ENCODE measurements at places on chromosomes 6 and 20. TPM values are rescaled to one million over a fixed set of nuclear protein-coding genes. Genes with fewer than 3 reads are reported as not detected.

USP49 gene
- 7.7 TPM for total RNA-seq

COL20A1 gene
- total RNA-seq, result not detected

HLA-DQA1 gene
- 628 TPM for total RNA-seq

RCAN2 gene
- not detected for total RNA-seq

- H3K27me3 ChIP-seq, result no peaks in the 10 kb centered on the region
- DNase-seq, result no peak
- peaks cover 63% of the 10 kb centered on the region for H3K36me3 ChIP-seq
- H3K27ac ChIP-seq, result peak overlapping the region; percentile 79
These were observed 22.6 kb downstream of the MTHFD1L start for GRCh38 chr6:150887978-150888563.

DNA sequence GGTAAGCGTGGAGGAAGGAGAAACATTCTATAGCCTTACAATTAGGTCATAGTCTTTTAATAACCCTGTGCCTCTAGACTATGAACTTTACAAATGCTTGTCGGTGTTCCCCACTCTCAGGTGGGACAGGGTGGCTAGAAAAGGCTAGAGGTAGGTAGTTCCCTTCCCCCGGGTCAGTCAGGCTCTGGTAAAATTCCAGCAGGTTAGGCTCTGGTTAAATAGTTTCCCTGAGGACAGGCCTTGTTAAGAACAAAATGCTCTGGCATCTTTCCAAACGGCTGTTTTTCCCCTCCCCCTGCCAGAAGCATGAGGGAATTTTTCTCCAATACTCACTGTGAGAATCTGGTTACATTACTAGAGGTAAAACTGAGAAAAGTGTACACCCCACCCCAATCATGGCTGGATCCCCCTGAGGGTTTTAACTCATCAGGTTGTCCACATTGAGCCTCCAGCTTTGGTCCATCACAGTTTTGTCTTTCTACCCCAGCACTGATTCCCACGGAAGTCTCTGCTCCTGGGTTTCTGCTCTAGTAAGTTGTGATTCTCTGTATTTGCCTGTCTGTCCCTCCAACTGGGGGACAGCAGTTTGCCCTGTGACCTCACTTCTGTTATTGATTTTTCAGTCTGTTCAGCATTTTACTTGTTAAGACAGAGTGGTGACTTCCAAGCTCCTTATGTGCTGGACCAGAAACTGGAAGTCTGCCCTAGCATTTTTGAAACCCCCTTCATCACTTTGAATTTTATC lies 84.7 kb upstream of the ADGRF1 start:
- no peak for DNase-seq
- no peaks in the 10 kb centered on the region for H3K4me1 ChIP-seq
- H3K27ac ChIP-seq, result no peak overlapping the region
- H3K36me3 ChIP-seq, result no peaks in the 10 kb centered on the region

GRCh38 chr20:36311141-36311853 lies 5.2 kb downstream of the DLGAP4 start:
- peaks cover 39% of the 10 kb centered on the region for H3K27me3 ChIP-seq
- H3K36me3 ChIP-seq, result no peaks in the 10 kb centered on the region
- no peak overlapping the region for H3K4me3 ChIP-seq
- peaks cover 6% of the 10 kb centered on the region for H3K4me1 ChIP-seq

DNA sequence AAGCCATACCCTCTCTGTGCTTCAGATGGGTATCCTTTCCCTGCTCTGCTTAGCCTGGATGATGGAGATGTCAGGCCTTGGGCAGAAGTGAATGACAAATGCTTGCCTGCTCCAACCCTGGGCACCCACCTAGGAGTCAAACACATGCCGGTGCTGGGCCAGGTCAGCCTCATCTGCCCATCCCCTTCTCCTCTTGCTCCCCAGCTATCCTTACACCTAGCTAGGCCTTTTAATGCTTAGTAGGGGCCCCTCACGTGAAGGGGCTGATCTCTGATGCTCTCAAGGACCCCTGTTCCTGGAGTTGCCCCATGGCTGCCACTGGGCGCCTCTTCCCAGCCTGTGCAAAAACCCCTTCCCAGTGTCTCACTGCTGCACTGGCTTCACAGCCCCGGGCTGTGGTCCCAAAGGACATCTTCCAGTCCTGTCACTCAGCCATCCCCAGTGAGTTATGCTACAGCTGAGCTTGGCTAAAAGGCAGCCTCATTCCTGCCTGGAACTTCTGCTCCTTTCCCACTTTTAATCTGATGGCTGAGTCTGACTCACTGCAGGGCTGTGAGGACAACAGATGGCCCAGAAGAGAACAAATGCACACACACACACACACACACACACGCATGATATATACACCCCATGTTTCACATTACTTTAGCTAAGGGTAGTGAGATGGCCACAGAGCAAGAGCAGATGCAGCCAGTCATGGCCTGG lies 12.8 kb upstream of the SDCBP2 start:
- H3K27ac ChIP-seq, result no peak overlapping the region
- no peaks in the 10 kb centered on the region for H3K27me3 ChIP-seq
- peaks cover 10% of the 10 kb centered on the region for H3K4me1 ChIP-seq
- DNase-seq, result no peak
- H3K36me3 ChIP-seq, result no peaks in the 10 kb centered on the region

- H3K4me1 ChIP-seq, result no peaks in the 10 kb centered on the region
- H3K27me3 ChIP-seq, result peaks cover 14% of the 10 kb centered on the region
- no peak overlapping the region for H3K27ac ChIP-seq
- H3K36me3 ChIP-seq, result no peaks in the 10 kb centered on the region
- no peak overlapping the region for H3K4me3 ChIP-seq
These were observed 37.0 kb upstream of the MAS1 start for GRCh38 chr6:159853754-159854153.

GRCh38 chr6:146902846-146903245 lies 301.4 kb upstream of the STXBP5 start:
- no peaks in the 10 kb centered on the region for H3K27me3 ChIP-seq
- H3K4me1 ChIP-seq, result no peaks in the 10 kb centered on the region
- no peak overlapping the region for H3K4me3 ChIP-seq
- H3K27ac ChIP-seq, result no peak overlapping the region
- H3K36me3 ChIP-seq, result no peaks in the 10 kb centered on the region

DNA sequence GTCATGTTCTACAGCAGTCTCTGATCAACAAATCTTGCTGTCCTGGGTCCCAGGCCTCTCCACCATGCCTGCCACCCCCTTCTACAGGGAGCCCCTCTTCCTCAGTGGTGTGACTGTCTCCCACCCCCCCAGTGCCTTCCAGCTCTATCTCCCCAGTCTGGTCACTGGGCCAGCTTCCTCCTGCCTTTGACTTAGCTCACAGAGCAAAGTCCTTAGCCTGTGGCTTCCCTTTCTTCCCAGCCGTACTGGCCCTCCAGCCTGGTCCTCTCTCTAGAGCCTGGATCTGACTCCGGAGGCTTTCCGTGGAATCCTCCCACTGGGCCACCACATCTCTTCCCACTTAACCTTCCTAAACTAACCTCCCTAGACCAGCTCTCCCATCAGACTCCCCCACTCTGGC lies 17.0 kb downstream of the MAPK13 start:
- H3K4me1 ChIP-seq, result peaks cover 7% of the 10 kb centered on the region
- no peak overlapping the region for H3K4me3 ChIP-seq
- DNase-seq, result no peak

GRCh38 chr6:142002825-142003405 lies 129.8 kb upstream of the GJE1 start:
- no peaks in the 10 kb centered on the region for H3K27me3 ChIP-seq
- DNase-seq, result no peak
- no peak overlapping the region for H3K4me3 ChIP-seq
- no peaks in the 10 kb centered on the region for H3K36me3 ChIP-seq
- H3K27ac ChIP-seq, result no peak overlapping the region
- H3K4me1 ChIP-seq, result no peaks in the 10 kb centered on the region

- H3K27me3 ChIP-seq, result peaks cover 14% of the 10 kb centered on the region
- H3K4me3 ChIP-seq, result no peak overlapping the region
These were observed 23.1 kb upstream of the TCP11 start for GRCh38 chr6:35164277-35164676.

DNA sequence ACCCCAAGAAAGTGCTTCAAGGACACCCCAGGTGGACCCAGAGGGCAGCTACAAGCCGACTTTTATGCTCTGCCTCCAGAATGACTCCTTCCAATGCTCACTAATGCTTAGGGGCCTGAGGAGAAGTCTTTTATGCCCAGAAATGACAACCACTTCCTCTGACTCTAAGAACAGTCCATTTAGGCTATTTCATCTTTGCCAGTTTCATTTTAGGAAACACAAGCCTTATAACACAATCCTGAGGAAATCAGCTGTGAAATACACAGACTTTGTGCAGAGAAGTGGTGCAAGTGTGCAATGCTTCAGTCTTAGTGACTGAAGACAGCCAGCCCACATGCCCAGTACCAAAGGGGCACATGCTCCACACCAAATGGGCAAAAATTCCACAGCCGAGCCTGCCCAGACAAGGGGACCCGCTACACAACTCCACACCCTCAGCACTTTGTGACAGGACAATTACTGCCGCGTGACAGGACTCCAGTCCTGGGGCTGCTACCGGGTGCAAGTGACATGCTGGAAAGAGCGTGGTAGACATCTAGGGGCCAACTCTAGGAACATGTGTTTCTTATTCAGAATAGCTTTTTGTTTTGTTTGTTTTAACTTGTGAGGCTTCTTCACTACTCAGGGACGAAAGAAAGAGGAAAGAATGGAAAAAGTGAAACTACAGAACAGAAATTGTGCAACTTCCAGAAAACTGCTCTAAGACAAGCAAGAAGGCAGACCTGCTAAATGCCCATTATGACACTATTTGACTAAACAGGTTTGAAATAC lies 28.2 kb upstream of the PLAGL1 start:
- H3K4me1 ChIP-seq, result peaks cover 16% of the 10 kb centered on the region
- H3K27ac ChIP-seq, result no peak overlapping the region
- H3K4me3 ChIP-seq, result peak overlapping the region; percentile 9

GRCh38 chr6:89433252-89434149 lies 549 bp downstream of the ANKRD6 start:
- H3K27me3 ChIP-seq, result no peaks in the 10 kb centered on the region
- peak overlapping the region; percentile 86 for H3K4me3 ChIP-seq
- H3K36me3 ChIP-seq, result no peaks in the 10 kb centered on the region
- H3K27ac ChIP-seq, result peak overlapping the region; percentile 41

- peaks cover 41% of the 10 kb centered on the region for H3K4me1 ChIP-seq
- DNase-seq, result peak; percentile 24
- H3K36me3 ChIP-seq, result no peaks in the 10 kb centered on the region
- peak overlapping the region; percentile 50 for H3K27ac ChIP-seq
- peak overlapping the region; percentile 88 for H3K4me3 ChIP-seq
These were observed 3.4 kb downstream of the LINC00237 start for GRCh38 chr20:21102603-21103311.

DNA sequence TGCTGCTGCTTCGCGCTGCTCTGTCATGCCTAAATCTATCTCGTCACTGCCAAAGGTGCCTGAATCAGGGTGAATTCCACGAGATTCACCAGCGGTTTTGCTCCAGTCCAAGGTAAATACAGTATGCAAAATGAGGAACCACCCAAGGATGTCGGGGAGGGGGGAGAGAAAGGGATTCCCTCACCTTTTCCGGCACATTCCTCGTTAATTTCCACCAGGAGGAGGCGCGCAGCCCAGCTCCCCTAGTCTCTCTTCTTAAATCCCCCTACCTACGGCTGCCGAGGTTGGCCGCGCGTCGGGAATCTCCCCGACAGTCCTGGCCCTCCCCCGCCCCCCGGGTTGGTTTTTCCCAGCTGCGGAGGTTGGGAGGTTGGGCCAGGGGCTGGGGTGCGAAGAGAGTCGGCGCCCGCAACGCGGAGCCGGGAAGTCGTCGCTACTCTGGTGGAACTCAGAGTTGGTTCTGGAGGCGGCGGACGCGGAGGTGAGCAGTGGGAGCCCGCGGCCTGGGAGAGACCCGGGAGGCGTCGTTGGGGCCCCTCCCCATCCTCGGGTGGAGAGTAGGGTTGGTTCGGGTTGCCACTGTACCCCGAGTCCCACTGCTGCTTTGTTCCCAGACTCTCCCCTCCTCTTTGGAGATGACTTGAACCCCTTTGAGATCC lies at the start of gene TPBG:
TPBG (plus strand) TSS at position 390 of the 659 bp plus-strand sequence. CDS start 1,145 bp downstream, outside the sequence.
- peaks cover 23% of the 10 kb centered on the region for H3K4me1 ChIP-seq
- no peak within 1 kb of the TSS for H3K27ac ChIP-seq

All from activated B cell treated with CpG ODN at 0.5 μM for 24 hours (primary cell).